NCI-H1436 (cell line): ENCODE measurements at places on chromosomes 5 and 9.

- DNase-seq: peak; percentile 56
Observed at GRCh38 chr9:120878188-120879130, 1.5 kb upstream of the PHF19 start.

- no peak for DNase-seq
Observed at GRCh38 chr9:96626912-96627311, 7.3 kb upstream of the CDC14B start.

- DNase-seq: no peak
Observed at GRCh38 chr5:134736173-134736812, 2.1 kb upstream of the CAMLG start.

- DNase-seq: no peak
Observed at GRCh38 chr9:131552030-131552429, 6.7 kb downstream of the PRRT1B start.

DNA sequence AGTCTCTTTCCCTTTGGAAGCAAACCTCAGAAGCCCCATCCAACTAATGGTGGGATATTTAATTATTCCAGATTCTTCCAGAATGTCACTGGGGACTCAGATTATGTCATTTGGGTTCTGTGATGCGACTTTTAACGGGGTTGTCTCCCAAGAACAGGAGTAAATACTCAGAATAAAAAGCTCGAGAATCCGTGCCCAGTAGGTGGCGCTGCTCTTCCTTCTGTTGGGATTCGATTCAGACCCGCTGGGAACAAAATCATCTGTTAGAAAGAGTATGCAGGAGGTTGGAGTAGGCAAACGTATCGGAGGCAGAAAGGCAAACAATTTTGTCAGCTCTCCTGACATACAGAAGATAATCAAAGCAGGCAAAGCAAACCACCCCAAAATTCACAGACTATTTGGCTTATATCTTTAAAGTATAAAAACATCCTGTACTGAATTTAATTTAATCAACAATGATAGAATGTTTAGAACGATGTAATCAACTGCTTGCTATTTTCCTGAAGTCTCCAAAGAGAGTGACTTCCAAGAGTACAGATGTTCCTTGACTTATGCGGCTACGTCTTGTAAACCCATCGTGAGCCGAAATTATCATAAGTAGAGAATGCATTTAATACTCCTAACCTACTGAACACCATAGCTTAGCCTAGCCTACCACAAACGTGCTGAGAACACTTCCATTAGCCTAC lies 169.8 kb upstream of the RAI14 start:
- peak; percentile 88 for DNase-seq

GRCh38 chr9:899440-900184 lies 58.1 kb downstream of the DMRT1 start:
- DNase-seq: no peak
